ENCODE measurements at places on chromosomes 2 and 18.

- DNase-seq = no peak
Observed at GRCh38 chr2:213150315-213151097, 906 bp downstream of the IKZF2 start.

DNA sequence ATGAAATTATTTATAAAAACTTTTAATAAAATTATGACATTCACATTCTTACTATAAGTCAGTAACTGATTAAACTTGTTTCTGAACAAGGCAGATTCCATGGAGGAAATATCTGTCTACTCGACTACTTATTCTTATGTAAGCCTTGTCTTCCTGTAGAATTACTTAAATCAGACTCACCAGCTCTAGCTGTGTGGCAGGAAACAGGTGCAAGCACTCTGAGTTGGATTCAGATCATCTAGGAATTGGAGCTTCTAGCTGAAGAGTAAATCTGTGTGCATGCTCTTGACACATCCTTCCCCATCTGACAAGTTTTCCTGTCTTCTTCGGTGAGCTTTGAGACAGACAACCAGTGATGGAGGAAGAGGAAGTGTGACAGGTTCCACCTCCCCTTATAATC lies 284.7 kb downstream of the TRIB2 start:
- no peak for DNase-seq

GRCh38 chr18:69763002-69763401 lies 184.7 kb downstream of the CD226 start:
- DNase-seq = no peak

- no peak for DNase-seq
Observed at GRCh38 chr2:129766374-129766993, 213.0 kb upstream of the RAB6C start.

- DNase-seq = no peak
Observed at GRCh38 chr2:155663265-155663664, 669.3 kb downstream of the NR4A2 start.

Measured in activated T-cell treated with anti-CD3 and anti-CD28 coated beads for 48 hours (primary cell).